ENCODE measurements at places on chromosomes 1 and 21.

- peak; percentile 75 for DNase-seq
Measured at GRCh38 chr1:32939655-32940371, 24.8 kb downstream of the RNF19B start.

DNA sequence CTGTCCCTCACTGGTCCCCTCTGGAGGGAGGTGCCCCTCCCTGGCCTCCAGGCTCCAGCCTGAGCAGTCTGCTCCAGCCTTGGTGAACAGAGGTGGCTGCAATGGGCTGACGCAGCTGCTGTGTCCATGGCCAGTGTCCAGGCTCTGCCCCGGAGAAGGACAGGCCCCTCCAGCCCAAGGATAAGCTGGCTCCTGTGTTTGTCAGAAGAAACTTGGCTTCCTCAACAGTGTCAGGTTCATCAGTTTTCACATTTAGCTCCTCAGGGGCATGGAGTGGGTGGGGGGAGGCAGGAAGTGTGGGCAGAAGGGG, 402.8 kb downstream of the MATN1 start:
- DNase-seq, result no peak

GRCh38 chr1:65704318-65704717, 88.4 kb upstream of the PDE4B start:
- DNase-seq, result no peak

GRCh38 chr1:177021687-177022086, 142.8 kb downstream of the ASTN1 start:
- DNase-seq, result no peak

DNA sequence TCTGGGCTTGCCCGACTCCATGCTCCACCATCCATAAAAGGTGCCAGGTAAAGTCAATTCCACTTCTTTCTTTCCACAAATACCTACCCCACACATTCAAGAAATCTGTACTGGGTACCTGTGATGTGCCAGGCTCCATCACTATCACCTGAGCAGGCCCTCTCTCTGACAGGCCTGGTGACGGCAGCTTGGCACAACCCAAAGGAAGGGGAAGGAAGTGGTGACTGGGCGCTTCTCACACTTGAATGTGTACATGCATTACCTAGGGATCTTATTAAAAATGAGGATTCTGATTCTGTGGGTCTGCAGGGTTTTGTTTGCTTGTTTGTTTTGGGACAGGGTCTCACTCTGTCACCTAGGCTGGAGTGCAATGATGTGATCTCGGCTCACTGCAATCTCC, 7.5 kb downstream of the HTR1D start:
- DNase-seq, result no peak
